T-cell (primary cell): ENCODE measurements at places on chromosomes 4 and X. TPM values are rescaled to one million over a fixed set of nuclear protein-coding genes. Genes with fewer than 3 reads are reported as not detected.
A peak's percentile ranks its signal among the peaks of the same experiment; 100 is the strongest.

DNA sequence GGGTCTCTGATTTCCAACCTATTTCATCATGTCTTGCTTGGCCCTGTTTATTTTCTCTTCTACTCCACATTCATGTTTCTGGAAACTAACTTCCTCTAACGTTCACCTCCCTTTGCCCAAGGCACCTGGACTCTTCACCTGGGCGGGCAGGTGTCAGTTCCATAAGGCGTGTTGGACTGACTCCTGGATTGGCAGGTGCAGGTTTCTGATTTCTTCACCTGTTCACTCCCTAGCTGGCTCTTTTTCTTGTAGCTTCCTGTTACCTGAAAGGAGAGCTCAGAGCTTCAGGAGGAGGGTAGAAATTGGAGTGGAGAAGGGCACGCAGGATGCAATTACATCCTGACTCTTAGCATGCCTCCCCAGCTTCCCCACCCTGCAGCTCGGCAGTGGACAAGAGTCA lies 350.8 kb upstream of the KLF3 start:
- H3K36me3 ChIP-seq: no peaks in the 10 kb centered on the region
- no peaks in the 10 kb centered on the region for H3K27me3 ChIP-seq
- no peak overlapping the region for H3K4me3 ChIP-seq
- DNase-seq: no peak

DNA sequence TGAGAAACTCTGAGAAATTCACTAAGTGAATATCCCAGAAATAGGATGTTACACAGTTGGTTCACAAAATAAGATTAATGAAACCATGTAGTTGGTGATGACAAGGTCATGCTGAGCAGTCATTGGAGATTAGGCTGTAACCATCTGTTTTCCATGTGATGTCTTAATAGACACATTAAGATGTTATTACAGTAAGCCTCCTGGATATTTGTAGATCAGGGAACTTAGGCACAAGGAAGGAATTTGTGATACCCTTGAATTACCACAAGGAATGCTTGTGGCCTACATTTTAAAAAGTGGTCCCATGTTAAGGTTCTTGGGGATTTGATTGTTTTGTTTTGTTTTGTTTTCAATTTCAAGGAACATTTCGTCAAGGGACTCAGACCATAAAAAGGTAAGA lies 185.6 kb upstream of the BANK1 start:
- H3K27me3 ChIP-seq: no peaks in the 10 kb centered on the region
- H3K4me1 ChIP-seq: no peaks in the 10 kb centered on the region
- no peak for DNase-seq
- H3K27ac ChIP-seq: no peak overlapping the region
- no peaks in the 10 kb centered on the region for H3K36me3 ChIP-seq
- no peak overlapping the region for H3K4me3 ChIP-seq

The NSG1 gene
- 42.8 TPM for total RNA-seq

DNA sequence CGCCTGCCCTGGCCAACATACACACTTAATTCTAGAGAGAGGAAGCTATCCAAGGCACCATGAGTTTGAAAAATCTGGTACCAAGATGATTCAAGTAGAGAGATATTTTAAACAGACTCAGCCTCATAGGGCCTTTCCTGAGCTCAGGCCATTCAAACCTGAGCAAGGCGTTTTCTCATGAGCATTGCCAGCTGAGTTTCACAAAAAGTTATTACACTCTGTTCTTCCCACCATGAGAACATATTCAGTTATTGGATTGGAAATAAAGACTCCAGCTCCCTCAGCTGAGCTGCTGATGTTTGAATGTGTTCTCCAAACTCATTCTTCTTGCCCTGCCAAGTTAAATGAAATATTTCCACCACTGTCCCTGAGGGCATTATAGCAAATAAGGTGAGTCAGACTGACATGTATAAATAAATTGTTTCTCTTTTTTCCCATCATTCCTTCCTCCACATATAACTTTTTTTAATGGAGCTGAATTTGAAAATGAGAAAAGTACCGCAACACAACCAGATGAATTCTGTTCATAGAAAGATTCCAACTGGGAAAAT lies 429.6 kb downstream of the RAB28 start:
- no peak overlapping the region for H3K4me3 ChIP-seq
- no peaks in the 10 kb centered on the region for H3K4me1 ChIP-seq
- no peak for DNase-seq
- H3K36me3 ChIP-seq: no peaks in the 10 kb centered on the region
- H3K27me3 ChIP-seq: peaks cover 3% of the 10 kb centered on the region
- no peak overlapping the region for H3K27ac ChIP-seq

The TMEM271 gene
- not detected for total RNA-seq

DNA sequence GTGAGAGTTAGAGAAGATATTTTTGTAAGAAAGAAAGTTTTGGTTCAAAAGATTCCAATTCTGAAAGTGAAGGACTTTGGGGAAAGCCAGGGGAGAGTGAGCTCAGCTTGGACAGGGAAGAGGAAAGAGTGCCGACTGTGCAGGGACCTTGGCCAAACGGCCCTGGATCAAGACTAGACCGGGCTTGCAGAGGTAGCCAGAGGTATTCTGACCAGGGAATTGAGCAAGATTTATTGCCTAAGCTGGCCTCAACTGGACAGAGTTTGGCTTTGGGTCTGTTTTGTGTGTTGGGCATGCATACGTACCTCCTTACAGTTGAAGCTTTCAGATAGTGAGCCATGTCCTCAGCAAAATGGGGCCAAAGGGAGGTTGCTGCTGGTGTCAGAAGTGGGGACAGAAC lies 11.6 kb downstream of the PLAC1 start:
- H3K27me3 ChIP-seq: no peaks in the 10 kb centered on the region
- DNase-seq: no peak
- no peak overlapping the region for H3K4me3 ChIP-seq
- no peak overlapping the region for H3K27ac ChIP-seq

The SAGE1 gene
- not detected for total RNA-seq

- no peak overlapping the region for H3K27ac ChIP-seq
- no peak for DNase-seq
- H3K4me3 ChIP-seq: no peak overlapping the region
- no peaks in the 10 kb centered on the region for H3K27me3 ChIP-seq
- no peaks in the 10 kb centered on the region for H3K36me3 ChIP-seq
These were observed 98.4 kb upstream of the MAGEE2 start for GRCh38 chrX:75883446-75883845.

The F8A3 gene
- 5.4 TPM for total RNA-seq

DNA sequence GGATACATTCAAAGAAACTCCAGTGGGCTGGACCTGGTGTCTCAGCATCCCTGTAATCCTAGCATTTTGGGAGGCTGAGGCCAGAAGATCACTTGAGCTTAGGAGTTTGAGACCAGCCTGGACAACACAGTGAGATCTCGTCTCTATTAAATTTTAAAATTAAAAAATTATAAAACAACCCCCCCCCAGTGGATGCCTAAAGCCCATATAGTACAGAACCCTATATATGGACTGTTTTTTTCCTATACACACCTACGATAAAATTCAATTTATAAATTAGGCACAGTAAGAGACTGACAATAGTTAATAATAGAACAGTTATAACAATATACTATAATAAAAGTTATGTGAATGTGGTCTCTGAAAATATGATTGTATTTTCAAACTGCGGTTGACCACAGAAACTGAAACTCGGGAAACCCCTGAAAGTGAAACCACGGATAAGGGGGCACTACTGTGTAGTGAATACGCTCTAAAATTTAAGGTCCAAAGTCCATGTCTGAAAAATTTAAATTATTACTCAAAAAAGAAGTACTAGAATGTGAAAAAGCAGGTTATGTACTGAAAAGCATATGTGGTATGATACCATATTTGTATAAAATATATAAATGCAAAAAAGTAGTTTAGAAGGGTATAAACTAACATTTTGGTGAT lies 2.0 kb downstream of the SMIM14 start:
- no peak for DNase-seq
- peak overlapping the region; percentile 68 for H3K27ac ChIP-seq
- H3K4me1 ChIP-seq: peaks cover 19% of the 10 kb centered on the region
- no peaks in the 10 kb centered on the region for H3K27me3 ChIP-seq
- H3K36me3 ChIP-seq: no peaks in the 10 kb centered on the region
- no peak overlapping the region for H3K4me3 ChIP-seq

The MAP3K15 gene
- total RNA-seq: 0.09 TPM

GRCh38 chr4:70930530-70931256 lies 28.5 kb downstream of the MOB1B start:
- H3K27me3 ChIP-seq: no peaks in the 10 kb centered on the region
- peaks cover 11% of the 10 kb centered on the region for H3K4me1 ChIP-seq
- DNase-seq: no peak
- no peak overlapping the region for H3K27ac ChIP-seq

GRCh38 chr4:114694770-114695169 lies 96.2 kb downstream of the UGT8 start:
- DNase-seq: no peak
- H3K27me3 ChIP-seq: no peaks in the 10 kb centered on the region
- H3K4me3 ChIP-seq: no peak overlapping the region
- no peaks in the 10 kb centered on the region for H3K36me3 ChIP-seq

The RTL3 gene
- not detected for total RNA-seq

GRCh38 chrX:9758021-9758638 lies 7.5 kb downstream of the GPR143 start:
- H3K27ac ChIP-seq: no peak overlapping the region
- no peak overlapping the region for H3K4me3 ChIP-seq
- no peaks in the 10 kb centered on the region for H3K27me3 ChIP-seq
- no peaks in the 10 kb centered on the region for H3K4me1 ChIP-seq

DNA sequence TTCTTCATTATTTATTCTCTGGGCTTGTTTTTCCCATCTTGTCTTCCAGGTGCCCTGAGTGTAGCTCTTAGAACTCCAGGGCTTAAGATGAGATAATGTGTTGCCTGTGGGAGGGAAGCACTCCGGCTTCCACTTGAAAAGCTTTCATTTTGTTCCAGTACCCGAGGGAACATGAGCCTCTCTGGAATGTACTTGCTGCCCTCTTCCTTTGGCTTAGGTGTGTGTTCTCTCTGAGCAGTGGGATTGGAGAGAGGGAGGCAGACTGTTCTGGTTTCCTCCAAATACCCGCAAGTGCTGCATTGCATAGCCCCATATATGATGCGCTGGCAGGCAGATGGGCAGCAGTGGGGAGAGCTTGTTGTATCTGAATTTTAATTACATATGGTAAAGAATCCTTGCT lies 861 bp upstream of the DTHD1 start:
- no peaks in the 10 kb centered on the region for H3K27me3 ChIP-seq
- no peak overlapping the region for H3K4me3 ChIP-seq
- no peak for DNase-seq
- H3K27ac ChIP-seq: peak overlapping the region; percentile 87
- H3K4me1 ChIP-seq: peaks cover 6% of the 10 kb centered on the region
- H3K36me3 ChIP-seq: no peaks in the 10 kb centered on the region

DNA sequence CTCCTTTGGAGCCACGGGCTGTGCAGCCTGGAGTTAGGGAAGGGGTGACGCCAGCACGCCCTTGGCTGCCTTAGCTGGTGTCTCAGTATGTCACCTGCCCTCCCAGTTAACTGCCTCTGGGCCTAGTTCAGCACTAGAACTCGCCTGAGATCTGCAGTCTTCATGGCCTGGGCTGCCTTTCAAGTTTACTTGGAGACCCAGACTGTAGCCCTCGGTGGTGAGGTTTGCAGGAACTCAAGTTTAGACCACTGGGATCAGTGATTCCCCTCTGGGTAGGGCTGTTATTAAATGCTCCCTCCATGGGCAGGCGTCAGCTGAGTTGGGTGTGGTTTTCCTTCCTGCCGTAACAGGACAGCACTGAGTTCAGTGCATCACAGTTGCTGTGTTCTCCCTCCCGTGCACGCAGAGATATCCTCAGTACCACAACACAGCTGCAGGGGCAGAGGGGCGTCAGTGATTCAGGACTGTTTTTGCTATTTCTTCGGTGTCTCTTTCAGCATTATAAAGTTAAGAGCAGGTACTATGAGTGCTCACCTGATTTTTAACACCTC lies 30.5 kb downstream of the PLAC8 start:
- H3K27me3 ChIP-seq: peaks cover 3% of the 10 kb centered on the region
- H3K27ac ChIP-seq: peak overlapping the region; percentile 86
- peak overlapping the region; percentile 5 for H3K4me3 ChIP-seq
- peak; percentile 70 for DNase-seq
- peaks cover 31% of the 10 kb centered on the region for H3K4me1 ChIP-seq

DNA sequence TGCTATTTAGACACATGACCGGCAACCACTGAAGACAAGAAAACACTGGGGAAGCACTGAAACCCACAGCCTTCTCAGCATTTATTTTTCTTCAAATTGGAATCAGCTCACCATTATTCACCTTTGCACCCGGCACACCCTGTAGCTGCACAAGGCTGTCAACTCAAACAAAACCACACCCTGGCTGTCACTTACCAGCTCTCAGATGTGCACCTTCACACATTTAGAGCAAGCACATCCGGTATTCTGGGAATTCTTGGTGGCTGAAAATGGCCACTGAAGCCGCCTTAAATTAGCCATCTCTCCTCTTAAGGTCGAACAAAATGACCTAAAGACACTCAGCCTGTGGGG lies 5.9 kb downstream of the ZFYVE28 start:
- H3K4me1 ChIP-seq: peaks cover 78% of the 10 kb centered on the region
- H3K4me3 ChIP-seq: peak overlapping the region; percentile 58
- no peaks in the 10 kb centered on the region for H3K36me3 ChIP-seq
- H3K27ac ChIP-seq: peak overlapping the region; percentile 93

GRCh38 chrX:34927866-34928265 lies 14.7 kb upstream of the FAM47B start:
- no peaks in the 10 kb centered on the region for H3K36me3 ChIP-seq
- no peak overlapping the region for H3K4me3 ChIP-seq
- no peak overlapping the region for H3K27ac ChIP-seq
- DNase-seq: no peak
- H3K27me3 ChIP-seq: no peaks in the 10 kb centered on the region

DNA sequence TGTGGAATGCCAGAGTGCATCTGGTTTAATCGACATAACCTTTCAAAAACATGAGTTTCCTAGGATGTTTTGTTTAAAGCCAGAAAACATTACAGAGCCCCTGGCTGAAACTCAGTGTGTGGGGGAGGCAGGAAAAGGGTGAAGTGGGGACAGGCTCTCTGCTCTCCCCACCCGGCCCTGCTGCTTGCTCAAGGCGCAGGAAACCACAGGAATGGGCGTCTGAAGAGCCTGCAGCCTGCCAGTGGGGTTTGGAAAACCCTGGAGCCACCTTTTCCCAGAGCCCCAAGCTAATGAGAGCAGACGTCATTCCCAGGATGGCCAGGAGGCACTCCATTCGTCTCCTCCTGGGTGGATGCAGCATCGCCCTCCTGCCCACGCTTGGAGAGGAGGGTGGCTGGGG lies 240.6 kb downstream of the AFAP1 start:
- DNase-seq: no peak

GRCh38 chr4:91288702-91289311 lies 1015.0 kb upstream of the GRID2 start:
- DNase-seq: no peak
- H3K27me3 ChIP-seq: no peaks in the 10 kb centered on the region
- no peak overlapping the region for H3K27ac ChIP-seq
- no peaks in the 10 kb centered on the region for H3K4me1 ChIP-seq
- H3K36me3 ChIP-seq: no peaks in the 10 kb centered on the region
- no peak overlapping the region for H3K4me3 ChIP-seq

The MMRN1 gene
- total RNA-seq: 0.16 TPM

- H3K36me3 ChIP-seq: no peaks in the 10 kb centered on the region
- no peak overlapping the region for H3K27ac ChIP-seq
These were observed 126.7 kb upstream of the OTUD4 start for GRCh38 chr4:145307120-145307519.

GRCh38 chrX:129694805-129695204 lies 40.0 kb upstream of the APLN start:
- DNase-seq: no peak
- no peak overlapping the region for H3K27ac ChIP-seq
- no peaks in the 10 kb centered on the region for H3K27me3 ChIP-seq

The BCAP31 gene
- 90.1 TPM for total RNA-seq
